ENCODE measurements at places on chromosomes 1 and 21. TPM values are rescaled to one million over a fixed set of nuclear protein-coding genes. Genes with fewer than 3 reads are reported as not detected.

GRCh38 chr1:170537798-170538503 is 6.0 kb downstream of the GORAB start:
- no peak overlapping the region for H3K4me3 ChIP-seq
- no peak overlapping the region for H3K27ac ChIP-seq
- DNase-seq = no peak
- peaks cover 35% of the 10 kb centered on the region for H3K36me3 ChIP-seq
- H3K4me1 ChIP-seq = peaks cover 7% of the 10 kb centered on the region

DNA sequence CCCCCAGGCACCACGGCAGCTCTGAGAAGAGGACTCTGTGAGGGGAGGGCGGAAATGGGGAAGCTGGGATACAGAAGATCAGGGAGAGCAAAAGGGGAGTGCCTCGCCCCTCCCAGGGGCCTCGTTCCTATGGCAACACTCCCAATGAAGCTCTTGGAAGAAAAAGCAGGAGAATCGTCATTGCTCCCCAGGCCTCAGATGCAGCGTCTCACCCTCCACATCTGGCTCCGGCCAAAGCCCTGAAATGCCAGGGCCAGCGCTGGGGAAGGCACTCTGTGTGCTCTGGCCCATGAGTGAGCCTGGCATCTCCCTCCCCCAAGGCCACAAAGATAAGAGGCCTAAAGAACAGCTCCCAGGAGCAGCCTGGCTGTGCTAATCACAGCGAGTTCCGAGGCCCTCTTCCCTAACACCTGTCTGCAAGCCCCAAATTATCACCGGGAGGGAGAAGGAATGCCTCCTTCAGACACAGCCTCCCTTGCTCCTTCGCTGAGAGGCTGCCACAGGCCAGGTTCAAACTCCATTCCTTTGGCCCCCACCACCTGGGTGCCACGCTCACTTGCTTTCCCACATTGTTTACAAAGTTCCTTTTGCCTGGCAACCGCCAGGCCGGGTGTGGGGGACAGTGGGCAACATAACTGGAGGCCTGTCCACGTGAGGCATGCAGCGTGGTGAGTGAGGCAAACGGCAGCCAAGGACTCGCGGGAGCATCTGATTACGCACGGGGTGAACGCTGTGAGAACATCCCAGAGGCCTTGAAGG is 27.8 kb downstream of the ECE1 start:
- H3K27me3 ChIP-seq = no peaks in the 10 kb centered on the region
- H3K27ac ChIP-seq = peak overlapping the region; percentile 96
- peak; percentile 66 for DNase-seq
- H3K36me3 ChIP-seq = no peaks in the 10 kb centered on the region
- no peak overlapping the region for H3K4me3 ChIP-seq

DNA sequence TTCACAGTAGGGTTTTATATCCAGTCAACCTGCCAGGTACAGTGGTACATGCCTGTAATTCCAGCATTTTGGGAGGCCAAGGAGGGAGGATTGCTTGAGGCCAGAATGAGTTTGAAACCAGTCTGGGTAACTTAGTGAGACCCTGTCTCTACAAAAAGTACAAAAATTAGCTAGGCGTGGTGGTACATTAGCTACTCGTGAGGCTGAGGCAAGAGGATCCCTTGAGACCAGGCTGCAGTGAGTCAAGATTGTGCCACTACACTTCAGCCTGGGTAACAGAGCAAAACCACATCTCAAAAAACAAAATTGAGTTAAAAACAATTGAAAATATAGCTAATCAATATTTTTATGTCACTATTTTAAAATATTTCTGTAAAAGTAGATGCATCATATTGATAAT is 33.2 kb downstream of the DDI2 start:
- peaks cover 8% of the 10 kb centered on the region for H3K4me1 ChIP-seq
- H3K27me3 ChIP-seq = no peaks in the 10 kb centered on the region
- DNase-seq = no peak
- no peak overlapping the region for H3K27ac ChIP-seq

- no peaks in the 10 kb centered on the region for H3K27me3 ChIP-seq
- no peak overlapping the region for H3K27ac ChIP-seq
- H3K4me3 ChIP-seq = no peak overlapping the region
- peaks cover 9% of the 10 kb centered on the region for H3K4me1 ChIP-seq
- DNase-seq = no peak
Observed at GRCh38 chr1:200034761-200035396, 7.4 kb downstream of the NR5A2 start.

CYP4A11 gene
- not detected for total RNA-seq

UBL4B gene
- total RNA-seq = 0.24 TPM

THEM5 gene
- not detected for total RNA-seq

PRDM15 gene
- 8.9 TPM for total RNA-seq

SLAMF6 gene
- not detected for total RNA-seq

Data from PC-9 (cell line).